ENCODE measurements at places on chromosomes 1 and 21. TPM values are rescaled to one million over a fixed set of nuclear protein-coding genes. Genes with fewer than 3 reads are reported as not detected.

RCSD1 gene
- 171 TPM for polyA plus RNA-seq

SMIM1 gene
- 1.1 TPM for polyA plus RNA-seq

CYP4A22 gene
- polyA plus RNA-seq, result not detected

SH2D2A gene
- polyA plus RNA-seq, result 62.1 TPM

ALX3 gene
- polyA plus RNA-seq, result not detected

KIF14 gene
- not detected for polyA plus RNA-seq

SETDB1 gene
- 15.5 TPM for polyA plus RNA-seq

PDC gene
- not detected for polyA plus RNA-seq

VAV3 gene
- polyA plus RNA-seq, result 13.7 TPM

PATJ gene
- 24.4 TPM for polyA plus RNA-seq

LCE3E gene
- not detected for polyA plus RNA-seq

SH3BGR gene
- 1.6 TPM for polyA plus RNA-seq

HAO2 gene
- polyA plus RNA-seq, result not detected

PLA2G2D gene
- not detected for polyA plus RNA-seq

KLHL21 gene
- 31.6 TPM for polyA plus RNA-seq

CNIH3 gene
- 1.5 TPM for polyA plus RNA-seq

ZNF593OS gene
- 0.85 TPM for polyA plus RNA-seq

BMP8A gene
- not detected for polyA plus RNA-seq

MAN1C1 gene
- 5.6 TPM for polyA plus RNA-seq
